ENCODE measurements at places on chromosomes 13 and 19.
A peak's percentile ranks its signal among the peaks of the same experiment; 100 is the strongest.

DNA sequence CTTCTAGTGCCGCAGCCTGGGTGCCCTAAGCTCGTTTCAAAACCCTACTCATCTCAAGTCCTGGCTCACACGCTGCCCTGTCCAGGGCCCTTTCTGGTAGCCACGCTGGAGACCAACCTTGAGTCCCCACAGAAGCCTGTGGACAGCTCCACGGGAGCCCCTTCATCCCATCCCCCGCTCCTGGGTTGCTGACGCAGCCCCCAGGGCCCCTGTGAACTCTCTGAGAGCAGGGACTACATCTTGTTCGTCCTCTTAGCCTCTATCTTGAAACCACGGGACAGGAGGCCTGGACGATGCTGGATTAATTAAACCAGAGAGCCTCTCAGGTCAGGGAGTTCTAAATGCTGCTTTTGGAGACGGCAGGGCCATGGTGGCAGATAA, 7.4 kb downstream of the MLLT1 start:
- no peak overlapping the region for H3K4me3 ChIP-seq
- no peak for DNase-seq
- peaks cover 94% of the 10 kb centered on the region for H3K4me1 ChIP-seq
- no peaks in the 10 kb centered on the region for H3K27me3 ChIP-seq
- H3K27ac ChIP-seq = peak overlapping the region; percentile 91
- H3K36me3 ChIP-seq = peaks cover 6% of the 10 kb centered on the region

DNA sequence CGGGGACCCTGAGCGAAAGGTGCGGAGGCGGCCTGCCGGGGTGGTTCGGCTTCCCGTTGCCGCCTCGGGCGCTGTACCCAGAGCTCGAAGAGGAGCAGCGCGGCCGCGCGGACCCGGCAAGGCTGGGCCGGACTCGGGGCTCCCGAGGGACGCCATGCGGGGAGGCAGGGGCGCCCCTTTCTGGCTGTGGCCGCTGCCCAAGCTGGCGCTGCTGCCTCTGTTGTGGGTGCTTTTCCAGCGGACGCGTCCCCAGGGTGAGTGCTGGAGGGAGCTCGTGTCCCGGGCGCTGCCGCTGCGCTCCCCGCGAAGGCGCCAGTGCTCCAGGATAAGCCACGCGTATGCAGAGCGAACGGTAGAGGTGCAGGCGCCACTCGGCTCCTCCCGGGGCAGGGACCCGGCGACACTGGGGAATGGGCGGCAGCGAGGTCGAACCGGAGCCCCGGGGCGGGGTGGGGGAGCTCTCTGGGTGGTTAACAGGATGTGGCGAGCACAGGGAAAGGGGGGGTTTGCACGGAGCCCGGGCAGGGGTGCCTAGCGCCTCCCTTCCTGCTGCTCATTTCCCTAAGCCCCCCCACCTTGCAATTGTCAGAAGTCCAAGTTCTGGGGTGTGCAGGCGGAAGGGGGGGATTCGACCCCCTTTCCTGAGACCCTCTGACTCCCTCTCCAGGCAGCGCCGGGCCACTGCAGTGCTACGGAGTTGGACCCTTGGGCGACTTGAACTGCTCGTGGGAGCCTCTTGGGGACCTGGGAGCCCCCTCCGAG, at the start of gene IL27RA:
Gene IL27RA (plus strand): TSS at position 44 of the 762 bp plus-strand sequence. CDS start 111 bp downstream, at position 155.
- no peaks in the 10 kb centered on the region for H3K4me1 ChIP-seq
- no peak within 1 kb of the TSS for H3K27ac ChIP-seq
- peak; percentile 51 for DNase-seq
- peak within 1 kb of the TSS; percentile 57 for H3K4me3 ChIP-seq
- no peaks in the 10 kb centered on the region for H3K27me3 ChIP-seq

- H3K4me1 ChIP-seq = peaks cover 11% of the 10 kb centered on the region
- peak overlapping the region; percentile 71 for H3K4me3 ChIP-seq
- DNase-seq = peak; percentile 45
These were observed 688 bp downstream of the ZNF606 start for GRCh38 chr19:58001895-58002369.

DNA sequence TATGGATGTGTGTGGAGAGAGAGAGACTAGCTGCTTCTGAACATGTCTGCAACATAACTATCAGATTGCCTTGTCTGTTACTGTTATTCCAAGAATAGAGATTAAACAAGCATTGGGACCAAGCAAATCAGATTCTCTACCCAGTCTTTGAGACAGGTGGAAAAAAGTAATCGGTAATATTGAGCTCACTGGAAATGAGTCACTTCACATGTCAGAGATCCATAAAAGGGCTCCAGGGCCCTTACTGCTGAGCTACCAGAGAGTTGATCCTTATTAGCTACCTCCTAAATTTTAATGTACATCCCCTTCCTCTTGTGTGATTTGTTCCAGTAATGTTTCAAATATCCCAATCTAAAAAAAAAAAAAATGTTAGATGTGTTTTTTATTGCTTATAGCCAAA, 2118.0 kb downstream of the PCDH9 start:
- no peak overlapping the region for H3K4me3 ChIP-seq
- no peaks in the 10 kb centered on the region for H3K4me1 ChIP-seq
- H3K27ac ChIP-seq = no peak overlapping the region
- H3K27me3 ChIP-seq = no peaks in the 10 kb centered on the region

DNA sequence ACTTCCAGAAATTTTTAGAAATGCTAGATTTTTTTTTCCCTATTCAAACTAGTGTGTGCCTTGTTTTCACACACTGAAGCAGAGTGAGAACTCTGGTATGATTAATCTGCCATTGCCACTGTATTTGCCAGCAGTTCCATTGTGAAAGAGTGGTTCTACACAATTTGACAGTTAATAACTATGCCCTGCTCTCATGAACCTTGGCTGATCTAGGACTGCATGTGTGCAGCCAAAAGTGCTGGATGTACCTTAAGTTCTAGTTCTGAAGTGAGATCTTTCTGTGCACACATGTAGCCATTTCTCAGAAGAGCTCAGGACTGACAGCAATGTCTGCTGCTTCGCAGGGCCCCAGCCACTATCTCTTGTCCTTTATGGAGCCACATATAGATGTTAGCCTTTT, 328.2 kb upstream of the SPRY2 start:
- H3K4me3 ChIP-seq = no peak overlapping the region
- no peaks in the 10 kb centered on the region for H3K27me3 ChIP-seq
- DNase-seq = no peak
- H3K4me1 ChIP-seq = no peaks in the 10 kb centered on the region
- no peaks in the 10 kb centered on the region for H3K36me3 ChIP-seq

DNA sequence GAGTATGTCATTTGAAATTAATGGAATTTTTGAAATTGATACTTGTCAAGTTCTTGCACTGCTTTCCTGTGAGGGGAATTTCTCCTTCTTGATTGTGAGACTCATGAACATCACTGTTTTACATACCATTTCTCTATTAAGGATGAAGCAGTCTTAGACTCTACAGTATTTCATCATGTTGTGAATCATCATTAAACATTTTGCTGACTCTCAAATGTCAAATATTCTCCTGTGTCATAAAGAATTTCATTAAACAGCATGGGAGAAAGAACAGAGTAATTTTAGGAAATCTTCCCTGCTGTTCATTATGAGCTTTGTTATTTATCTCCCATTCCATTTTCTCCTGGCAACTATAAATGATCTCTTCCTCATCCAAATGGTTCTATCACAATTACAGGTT, 729.0 kb downstream of the PCDH9 start:
- DNase-seq = peak; percentile 60
- H3K4me1 ChIP-seq = no peaks in the 10 kb centered on the region
- H3K36me3 ChIP-seq = no peaks in the 10 kb centered on the region
- no peak overlapping the region for H3K4me3 ChIP-seq
- no peaks in the 10 kb centered on the region for H3K27me3 ChIP-seq
- H3K27ac ChIP-seq = no peak overlapping the region

DNA sequence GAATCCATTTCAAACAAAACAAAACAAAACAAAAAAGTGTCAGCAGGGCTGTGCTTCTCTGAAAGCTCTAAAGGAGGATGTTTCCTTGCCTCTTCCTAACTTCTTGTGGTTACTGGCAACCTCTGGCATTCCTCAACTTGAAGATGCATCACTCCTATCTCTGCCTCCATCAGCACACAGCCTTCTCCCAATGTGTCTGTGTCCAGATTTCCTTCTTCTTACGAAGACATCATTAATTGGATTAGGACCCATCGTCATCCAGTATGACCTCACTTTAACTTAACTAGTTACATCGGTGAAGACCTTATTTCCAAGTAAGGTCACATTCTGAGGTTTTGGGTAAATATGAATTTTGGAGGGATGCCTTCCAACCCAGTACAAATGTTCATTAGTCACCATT, 33.8 kb upstream of the GTF2F2 start:
- H3K4me3 ChIP-seq = no peak overlapping the region
- no peaks in the 10 kb centered on the region for H3K27me3 ChIP-seq
- DNase-seq = peak; percentile 25
- H3K36me3 ChIP-seq = no peaks in the 10 kb centered on the region

GRCh38 chr13:110185696-110186095, 121.3 kb downstream of the COL4A1 start:
- H3K4me3 ChIP-seq = no peak overlapping the region
- no peak overlapping the region for H3K27ac ChIP-seq
- no peak for DNase-seq
- H3K36me3 ChIP-seq = peaks cover 7% of the 10 kb centered on the region
- H3K27me3 ChIP-seq = no peaks in the 10 kb centered on the region

DNA sequence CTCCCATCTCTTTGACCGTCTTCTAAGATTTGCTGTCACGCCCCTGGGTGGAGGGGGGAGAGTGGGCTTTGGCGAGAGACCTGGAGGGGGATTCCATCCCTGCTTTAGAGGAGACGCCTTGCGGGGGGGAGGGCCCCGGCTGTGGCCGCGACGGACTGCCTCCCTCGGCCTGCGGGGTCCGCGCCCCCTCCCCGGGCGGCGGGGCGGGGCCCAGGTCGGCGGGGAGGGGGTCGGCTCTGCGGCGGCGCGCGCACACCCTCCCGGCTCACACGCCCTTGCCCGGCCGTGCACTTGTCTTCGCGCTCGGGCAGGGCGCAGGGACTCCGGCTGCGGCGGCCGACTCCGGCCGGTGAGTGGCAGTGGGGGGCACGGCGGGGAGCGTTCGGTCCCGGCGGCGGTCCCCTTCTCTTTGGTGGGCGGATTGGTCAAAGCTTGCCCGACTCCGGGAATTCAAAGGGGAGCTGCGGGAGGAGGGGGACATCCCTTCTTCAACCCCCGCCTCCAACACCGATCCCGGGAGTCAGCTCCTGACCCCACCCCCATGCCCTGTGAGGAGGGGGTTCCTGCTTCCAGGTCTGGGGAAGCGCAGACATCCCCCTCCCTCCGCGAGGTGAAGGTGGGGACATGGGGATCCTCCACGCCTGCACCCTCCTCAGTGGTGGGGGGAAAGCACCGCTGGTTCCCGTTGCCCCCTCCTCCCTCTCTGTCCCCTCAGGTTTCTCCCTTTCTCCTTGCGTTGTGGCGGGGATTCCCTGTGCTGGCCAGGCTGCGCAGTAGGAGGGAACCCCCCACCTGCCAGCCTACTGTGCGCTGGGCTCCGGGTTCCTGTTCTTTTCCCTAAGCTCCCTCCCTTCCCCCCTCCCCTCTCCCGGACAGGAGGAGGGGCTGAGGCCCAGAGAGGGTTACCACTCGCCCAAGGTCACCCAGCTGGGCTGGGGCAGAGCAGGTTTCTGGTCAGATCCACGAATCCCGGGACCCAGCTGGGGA, 14.6 kb upstream of the KCNN1 start:
- peak overlapping the region; percentile 37 for H3K4me3 ChIP-seq
- peak; percentile 65 for DNase-seq
- peaks cover 19% of the 10 kb centered on the region for H3K4me1 ChIP-seq
- no peaks in the 10 kb centered on the region for H3K36me3 ChIP-seq
- H3K27ac ChIP-seq = no peak overlapping the region

DNA sequence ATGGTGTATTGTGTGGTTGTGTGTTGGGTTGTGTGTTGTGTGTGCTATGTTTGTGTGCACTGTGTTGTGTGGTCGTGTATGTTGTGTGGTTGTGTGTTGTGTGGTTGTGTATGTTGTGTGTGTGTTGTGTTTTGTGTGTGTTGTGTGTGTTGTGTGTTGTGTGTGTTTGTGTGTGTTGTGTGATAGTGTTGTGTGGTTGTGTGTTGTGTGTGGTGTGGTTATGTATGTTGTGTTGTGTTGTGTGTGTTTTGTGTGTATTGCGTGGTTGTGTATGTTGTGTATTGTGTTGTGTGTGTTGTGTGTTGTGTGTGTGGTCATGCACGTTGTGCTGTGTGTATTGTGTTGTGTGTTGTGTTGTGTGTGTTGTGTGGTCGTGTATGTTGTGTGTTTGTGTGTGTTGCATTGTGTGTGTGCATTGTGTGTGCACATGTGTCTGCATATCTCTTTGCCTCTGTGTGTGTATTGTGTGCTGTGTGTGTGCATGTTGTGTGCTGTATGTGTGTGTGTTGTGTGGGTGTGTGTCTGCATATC, 2.9 kb downstream of the C3 start:
- H3K27ac ChIP-seq = no peak overlapping the region
- H3K36me3 ChIP-seq = no peaks in the 10 kb centered on the region
- DNase-seq = no peak
- H3K4me1 ChIP-seq = no peaks in the 10 kb centered on the region
- H3K27me3 ChIP-seq = no peaks in the 10 kb centered on the region
- no peak overlapping the region for H3K4me3 ChIP-seq

DNA sequence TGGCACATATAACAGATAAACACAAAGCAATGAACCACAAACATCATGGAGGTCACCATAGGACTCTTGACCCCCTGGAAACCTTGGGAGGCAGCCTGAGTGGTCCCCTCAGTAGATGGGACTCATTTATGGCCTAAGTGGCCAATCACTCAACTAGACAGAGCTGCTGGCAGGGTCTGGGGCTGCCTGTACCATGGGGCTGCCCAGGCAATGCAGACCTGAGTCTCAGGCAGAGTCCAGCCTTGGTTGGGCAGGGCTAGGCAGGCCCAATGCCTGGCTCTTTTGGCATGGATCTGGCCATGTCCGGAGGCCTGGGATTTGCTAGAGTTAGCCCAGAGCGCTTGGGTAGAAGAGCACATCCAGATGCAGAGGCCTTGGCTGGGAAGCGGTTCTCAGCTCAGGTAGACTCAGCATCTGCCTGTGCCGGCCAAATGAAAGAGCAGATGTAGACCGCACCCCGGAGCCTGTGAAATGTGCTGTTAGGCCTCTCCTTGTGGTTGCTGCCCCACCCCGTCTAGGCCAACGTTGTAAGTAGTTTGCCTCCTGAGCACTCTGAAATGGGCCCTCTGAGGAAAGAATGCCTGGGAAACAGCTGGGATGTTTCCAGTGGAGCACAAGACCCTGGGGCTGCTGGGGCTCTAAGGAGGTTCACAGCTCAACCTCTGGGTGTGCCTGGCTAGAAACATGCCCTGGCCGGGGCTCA, 171.2 kb downstream of the ZNF536 start:
- no peaks in the 10 kb centered on the region for H3K27me3 ChIP-seq
- no peaks in the 10 kb centered on the region for H3K36me3 ChIP-seq
- H3K4me1 ChIP-seq = no peaks in the 10 kb centered on the region
- no peak overlapping the region for H3K27ac ChIP-seq

DNA sequence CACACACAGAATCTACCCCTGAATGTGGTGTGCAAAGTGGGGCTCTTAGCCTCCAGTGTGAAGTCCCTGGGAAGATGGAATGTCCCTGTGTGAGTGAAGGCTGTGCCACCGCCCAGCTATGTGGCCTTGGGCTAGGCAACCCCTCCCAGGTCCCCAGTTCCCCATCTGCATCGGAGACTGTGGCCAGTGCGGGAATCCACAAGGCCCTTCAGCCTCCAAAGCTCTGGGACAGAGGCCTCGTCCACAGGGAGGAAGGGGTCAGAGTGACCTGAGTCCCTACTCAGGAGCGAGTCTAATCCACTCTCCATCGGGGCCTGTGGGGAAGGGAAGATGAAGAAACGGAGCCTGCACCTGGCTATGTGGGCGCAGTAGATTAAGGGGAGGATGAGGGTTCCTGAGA, 19.3 kb upstream of the KIR3DL3 start:
- DNase-seq = no peak
- no peaks in the 10 kb centered on the region for H3K4me1 ChIP-seq
- H3K36me3 ChIP-seq = no peaks in the 10 kb centered on the region
- no peak overlapping the region for H3K27ac ChIP-seq
- H3K4me3 ChIP-seq = no peak overlapping the region

GRCh38 chr13:41916173-41916954, 44.5 kb downstream of the VWA8 start:
- DNase-seq = peak; percentile 30
- no peak overlapping the region for H3K4me3 ChIP-seq
- peaks cover 34% of the 10 kb centered on the region for H3K4me1 ChIP-seq
- no peaks in the 10 kb centered on the region for H3K27me3 ChIP-seq
- H3K27ac ChIP-seq = no peak overlapping the region
- no peaks in the 10 kb centered on the region for H3K36me3 ChIP-seq
